Cardiac septum (tissue), 1 donor: ENCODE measurements at places on chromosomes 1 and 21. TPM values are rescaled to one million over a fixed set of nuclear protein-coding genes. Genes with fewer than 3 reads are reported as not detected.
A peak's percentile ranks its signal among the peaks of the same experiment; 100 is the strongest.

- DNase-seq: peak; percentile 60
These were observed 82.4 kb downstream of the OBSCN start for GRCh38 chr1:228289996-228290881.

DNA sequence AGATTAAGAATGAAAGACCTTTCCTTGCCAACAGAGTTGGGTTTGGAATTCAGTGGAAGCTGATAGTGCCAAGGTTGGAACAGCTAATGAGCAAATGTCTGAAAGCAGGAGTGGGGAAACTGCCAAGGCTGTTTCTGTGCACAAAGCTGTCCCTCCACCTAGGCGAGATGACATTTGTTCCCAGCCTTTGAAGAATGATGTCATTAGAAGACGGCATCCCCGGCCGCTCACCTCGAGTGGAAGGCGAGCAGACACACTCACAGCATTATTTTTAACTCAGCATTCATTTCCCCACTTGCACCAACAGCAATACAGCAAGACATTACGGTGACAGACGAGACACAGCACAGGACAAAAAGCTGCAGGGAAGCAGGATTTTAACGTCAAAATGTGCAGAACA lies 463.9 kb downstream of the PCP4 start:
- DNase-seq: no peak

Gene MRPL37
- 71.7 TPM for total RNA-seq

Gene KLF17
- total RNA-seq: not detected

Gene DIRAS3
- total RNA-seq: 37.8 TPM
